ENCODE measurements at places on chromosomes 4 and X.

DNA sequence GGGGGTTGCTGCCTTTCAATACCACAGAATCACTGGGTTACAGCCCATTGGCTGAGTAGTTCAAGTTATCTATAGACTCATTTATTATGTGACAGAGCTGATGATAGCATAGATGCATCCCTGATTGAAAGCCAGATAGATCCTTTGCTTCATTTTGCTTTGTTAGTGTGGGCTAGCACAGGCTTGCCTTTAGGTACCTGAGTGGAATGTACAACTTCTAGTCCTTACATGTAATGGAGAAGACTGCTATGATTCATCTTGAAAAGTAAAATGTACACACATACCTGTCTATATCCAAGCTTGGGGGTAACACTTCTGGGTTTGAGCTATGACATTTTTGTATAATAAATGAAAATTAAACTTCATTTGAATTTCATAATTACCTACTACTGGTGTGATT lies 226.0 kb upstream of the FTHL17 start:
- no peak for DNase-seq

DNA sequence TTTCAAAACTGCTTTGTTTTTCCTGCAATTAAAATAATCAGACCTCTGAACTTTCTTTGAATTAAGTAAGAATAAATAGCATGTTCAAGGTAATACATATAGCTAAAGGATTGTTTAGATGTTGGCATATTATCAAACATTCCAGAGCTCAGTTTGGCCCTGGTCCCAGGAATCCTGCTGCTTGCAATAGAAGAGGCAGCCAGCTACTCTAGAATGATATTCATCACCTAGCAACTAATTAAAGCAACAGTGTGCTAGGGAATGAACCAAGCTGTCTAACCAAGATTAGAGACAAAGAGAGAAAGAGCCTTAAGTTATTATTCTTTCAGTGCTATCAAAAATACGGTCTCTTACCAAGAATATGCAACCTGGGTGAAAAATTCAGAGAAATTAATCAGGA lies 460.9 kb downstream of the GABRG1 start:
- no peak for DNase-seq

- no peak for DNase-seq
These were observed 144.3 kb downstream of the RTL3 start for GRCh38 chrX:78514852-78515251.

DNA sequence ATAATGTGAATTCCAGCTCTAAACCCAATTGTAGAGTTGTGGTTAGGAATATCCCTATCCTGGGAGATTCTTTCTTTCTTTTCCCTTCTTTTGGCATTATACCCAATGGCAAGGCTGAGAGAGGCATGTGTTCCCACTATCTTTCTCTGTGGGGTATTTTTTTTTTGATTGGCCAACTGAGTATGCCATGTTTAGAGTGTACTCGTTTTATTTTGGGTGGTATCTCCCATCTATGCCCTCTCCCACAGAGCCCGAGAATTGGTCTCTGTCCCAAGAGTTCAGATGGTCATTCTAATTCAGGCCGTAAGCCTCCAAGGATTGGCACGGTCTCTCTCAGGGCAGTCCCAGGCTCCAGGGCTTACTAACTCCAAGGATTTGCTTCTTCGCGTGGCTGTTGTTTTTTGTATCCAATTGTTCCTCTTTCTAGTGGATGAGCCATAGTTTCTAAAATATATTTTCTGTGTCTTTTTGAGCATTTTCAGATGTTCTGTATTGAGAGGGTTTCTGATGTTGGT lies 198.8 kb downstream of the SLC4A4 start:
- no peak for DNase-seq

DNA sequence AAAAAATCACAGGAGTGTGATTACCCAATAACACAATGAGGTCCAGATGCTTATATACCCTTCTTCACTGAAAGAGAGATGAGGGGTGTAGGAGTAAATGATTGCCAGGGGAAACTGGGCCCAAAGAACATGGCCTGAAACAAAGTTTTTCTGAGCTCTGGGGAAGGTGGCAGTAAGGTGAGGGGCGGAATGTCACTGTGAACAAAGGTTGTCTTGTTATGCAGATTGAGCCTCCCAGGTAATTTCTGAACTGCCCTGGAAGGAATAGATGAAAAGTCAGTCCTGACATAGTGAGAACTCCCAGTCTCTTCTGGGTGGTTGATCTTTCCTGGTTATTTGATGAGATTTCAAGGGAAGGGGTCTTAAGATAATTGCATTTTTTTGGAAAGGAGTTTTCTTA lies 2.5 kb upstream of the TMEM47 start:
- no peak for DNase-seq

Measured in ascending aorta (tissue), 2 donors.